ENCODE measurements at places on chromosomes 13 and 19.

DNA sequence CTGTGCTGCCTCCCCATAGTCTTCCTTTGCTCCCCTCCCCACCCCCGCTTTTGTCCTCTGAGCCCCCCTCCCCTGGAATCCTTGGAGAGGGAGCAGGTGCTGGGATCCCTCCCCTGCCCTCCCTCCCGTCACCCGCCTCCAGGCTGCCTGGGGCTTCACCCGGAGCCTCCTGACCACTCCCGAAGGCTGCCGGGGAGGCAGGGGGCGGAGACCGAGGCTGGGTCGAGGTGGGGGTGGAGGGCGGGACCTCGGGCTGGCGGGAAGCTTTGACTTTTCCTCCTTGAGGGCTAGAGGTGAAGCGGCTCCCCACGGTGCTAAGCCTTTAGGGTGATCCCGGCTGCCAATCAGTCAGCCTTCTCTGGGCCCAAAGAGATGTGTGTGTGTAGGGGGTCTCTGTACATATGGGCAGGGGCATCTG is 1.5 kb downstream of the KMT5C start:
- peak; percentile 31 for DNase-seq

DNA sequence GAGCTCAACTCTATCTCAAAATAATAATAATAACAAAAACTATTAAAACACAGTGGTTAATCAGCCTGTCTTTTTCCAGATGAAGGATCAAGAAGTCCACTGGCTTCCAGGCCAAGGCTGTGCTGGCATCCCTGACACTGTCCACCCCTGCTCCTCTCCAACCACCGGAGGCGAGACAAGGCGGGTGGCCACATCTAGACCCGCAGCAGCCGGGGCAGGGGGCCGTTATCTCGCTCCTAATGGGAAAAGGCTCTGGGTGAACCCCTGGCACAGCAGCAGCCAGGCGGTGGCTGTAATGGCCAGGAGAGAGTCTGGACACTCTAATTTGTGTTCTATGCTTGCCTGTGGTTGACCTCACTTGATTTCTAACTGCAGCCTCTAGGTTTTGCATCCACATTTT is 158.0 kb upstream of the SOX1 start:
- DNase-seq = no peak

GRCh38 chr13:44768775-44769581 is 192.8 kb upstream of the TSC22D1 start:
- DNase-seq = no peak

DNA sequence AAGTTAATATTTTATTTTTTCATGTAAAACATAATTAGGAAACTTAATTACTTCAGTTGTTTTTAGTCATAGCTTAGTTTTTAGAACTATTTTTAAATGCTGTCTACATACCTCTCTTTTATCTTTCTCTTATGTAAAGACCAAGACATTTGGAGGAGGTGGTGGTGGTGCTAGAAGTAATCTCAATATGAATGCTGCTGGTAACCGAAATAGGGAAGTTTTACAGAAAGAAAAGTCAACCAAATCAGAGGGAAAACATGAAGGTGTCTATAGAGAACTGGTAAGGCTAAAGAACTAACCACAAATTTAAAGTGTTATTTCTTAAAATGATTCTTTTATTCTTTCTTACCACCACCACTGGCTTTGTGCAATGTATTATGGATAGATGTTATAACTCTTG is 97.3 kb downstream of the TDRD3 start:
- DNase-seq = no peak

- no peak for DNase-seq
Measured at GRCh38 chr19:48568345-48568886, 16.4 kb downstream of the SULT2B1 start.

DNA sequence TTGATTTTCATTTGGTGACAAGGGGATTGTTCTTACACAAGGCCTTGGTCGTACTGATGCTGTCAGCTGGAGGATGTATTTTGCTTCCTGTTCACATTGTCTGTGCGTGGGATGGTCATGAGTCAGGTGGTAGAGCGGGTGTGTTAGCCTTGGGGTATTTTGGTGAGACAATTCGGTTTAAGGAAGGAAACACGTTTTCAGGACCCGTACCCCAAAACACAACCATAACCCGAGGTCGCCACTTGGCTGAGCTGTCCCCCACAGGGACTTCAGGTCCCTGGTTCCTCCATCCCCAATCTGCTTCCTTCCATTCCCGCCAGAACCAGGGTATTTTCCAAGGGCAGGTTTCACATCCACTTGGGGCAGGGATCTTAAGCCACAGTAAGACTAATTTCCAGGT is 15.0 kb downstream of the MYO9B start:
- no peak for DNase-seq

- DNase-seq = no peak
Measured at GRCh38 chr13:96238861-96239260, 149.0 kb downstream of the HS6ST3 start.

DNA sequence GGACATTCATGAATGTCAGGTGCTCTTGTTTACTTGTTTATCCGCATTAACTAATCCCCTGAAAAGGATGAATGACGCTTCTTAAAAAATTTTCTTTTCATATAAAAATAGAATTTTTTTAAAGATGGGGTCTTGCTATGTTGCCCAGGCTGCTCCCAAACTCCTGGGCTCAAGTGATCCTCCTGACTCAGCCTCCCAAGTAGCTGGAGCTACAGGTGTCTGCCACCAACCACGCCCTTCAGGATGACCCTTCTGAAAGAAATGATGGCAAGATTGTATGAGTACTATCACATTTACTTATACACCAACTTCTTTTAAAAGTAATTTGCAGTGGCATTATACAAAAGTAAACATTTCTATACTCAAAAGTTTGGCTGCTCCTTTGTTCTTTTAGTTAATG is 6.2 kb upstream of the EBPL start:
- no peak for DNase-seq

DNA sequence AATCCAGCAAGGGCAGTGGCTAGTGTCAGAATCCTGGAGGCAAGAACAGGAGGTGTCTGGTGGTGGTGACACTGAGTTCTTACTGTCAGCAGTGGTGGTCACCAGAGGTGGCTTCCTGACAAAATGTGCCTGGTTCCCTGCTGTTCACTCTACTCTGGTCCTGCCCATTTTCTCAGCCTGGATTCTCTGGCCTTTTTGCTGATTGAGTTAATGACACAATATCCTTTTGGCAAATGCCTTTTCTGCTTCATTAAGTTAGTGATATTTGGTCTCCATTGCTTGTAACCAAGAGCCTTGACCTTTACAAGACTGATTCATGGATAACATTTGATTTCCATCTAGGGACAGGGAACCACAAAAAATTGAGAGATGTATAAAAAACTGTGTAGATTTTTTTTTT is 51.1 kb downstream of the RFC3 start:
- no peak for DNase-seq

DNA sequence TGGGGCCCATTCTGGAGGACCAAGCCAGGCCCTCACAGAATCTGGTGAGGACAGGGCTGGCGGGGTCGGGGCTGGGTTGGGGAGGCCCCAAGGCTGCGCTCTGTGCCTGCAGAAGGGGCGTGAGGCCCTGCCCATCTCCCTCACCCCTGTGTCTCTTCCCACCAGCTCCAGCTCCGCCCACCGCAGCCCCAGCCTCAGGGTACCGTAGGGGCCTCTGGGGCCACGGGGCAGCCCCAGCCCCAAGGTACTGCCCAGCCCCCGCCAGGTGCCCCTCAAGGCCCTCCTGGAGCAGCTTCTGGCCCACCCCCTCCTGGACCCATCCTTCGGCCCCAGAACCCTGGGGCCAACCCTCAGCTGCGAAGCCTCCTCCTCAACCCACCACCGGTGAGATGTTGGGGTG is 15.4 kb upstream of the PTOV1 start:
- DNase-seq = no peak

- DNase-seq = no peak
Measured at GRCh38 chr13:32881074-32881776, 135.0 kb upstream of the KL start.

GRCh38 chr13:77548594-77548993 is 13.1 kb downstream of the SCEL start:
- no peak for DNase-seq

DNA sequence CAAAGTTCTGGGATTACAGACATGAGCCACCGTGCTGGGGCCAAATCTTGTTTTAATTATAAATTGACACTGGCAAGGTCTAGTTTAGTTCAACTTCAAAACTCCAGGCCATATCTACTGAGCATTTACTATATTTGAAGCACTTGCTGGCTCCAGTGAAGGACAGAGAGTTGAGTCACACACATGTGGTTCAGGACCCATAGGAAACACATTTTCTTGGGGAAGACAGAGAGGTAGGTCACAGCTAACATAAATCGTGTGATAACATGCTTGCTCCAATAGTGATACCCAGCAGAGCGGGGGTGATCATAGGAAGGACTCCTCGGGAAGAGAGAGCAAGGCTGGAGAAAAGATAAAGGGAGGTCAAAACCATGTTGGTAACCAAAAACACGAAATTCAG is 170.6 kb upstream of the TSC22D1 start:
- DNase-seq = no peak

GRCh38 chr19:44430956-44431355 is 17.3 kb downstream of the ZNF229 start:
- DNase-seq = no peak

DNA sequence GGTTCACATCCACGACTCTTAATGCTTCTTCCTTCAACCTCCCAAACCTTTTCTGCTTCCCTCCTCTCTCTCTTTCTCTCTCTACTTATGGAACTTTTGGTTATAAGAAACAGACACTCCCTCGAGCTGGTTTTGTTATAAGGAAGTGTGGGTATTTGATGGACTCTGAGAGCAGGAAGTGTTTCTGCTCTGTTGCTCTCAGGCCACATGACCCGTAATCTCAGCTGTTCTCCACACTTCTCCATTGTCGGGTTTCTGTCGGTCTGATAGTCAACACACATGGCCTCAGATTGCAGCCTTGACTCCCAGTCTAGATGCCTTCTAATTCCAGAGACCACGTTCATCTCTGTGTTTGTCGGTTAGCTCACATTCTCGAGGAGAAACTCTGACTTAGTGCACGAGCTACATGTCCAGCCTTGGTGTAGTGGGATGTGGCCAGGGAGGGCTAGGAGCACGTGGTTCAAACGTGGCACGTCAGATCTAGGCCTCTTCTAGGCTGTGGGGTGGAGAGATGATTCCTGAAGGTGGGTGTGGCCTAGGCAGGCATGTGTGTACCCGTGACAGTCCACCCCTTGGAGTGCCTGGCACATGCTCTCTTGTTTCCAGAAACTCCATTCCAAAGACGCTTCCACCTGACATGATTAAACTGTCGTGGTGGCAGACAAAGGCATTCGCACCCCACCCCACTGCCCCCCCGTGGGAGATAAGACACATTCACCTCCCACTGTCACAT is 26.3 kb downstream of the CNFN start:
- DNase-seq = peak; percentile 37

GRCh38 chr13:32426191-32426989 is 1.5 kb downstream of the N4BP2L1 start:
- DNase-seq = peak; percentile 90

DNA sequence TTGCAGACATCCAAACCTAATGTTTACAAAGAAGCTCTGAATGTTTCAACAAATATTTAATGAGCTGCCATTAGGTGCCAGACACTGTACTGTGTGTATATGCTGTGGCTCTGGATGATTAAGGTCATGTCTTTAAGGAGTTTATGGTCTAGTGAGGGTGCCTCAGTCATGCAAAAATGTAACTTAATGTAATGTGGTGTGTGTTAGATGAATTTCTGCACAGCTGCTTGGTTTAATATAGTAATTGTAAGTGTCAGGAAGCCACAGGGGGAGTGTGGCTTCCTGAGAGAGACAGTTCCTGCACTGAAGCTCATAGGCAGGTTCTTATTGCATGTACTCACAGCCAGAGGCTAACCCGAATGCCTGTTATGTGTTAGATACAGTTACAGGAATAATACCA is 43.3 kb downstream of the SPATA13 start:
- DNase-seq = peak; percentile 73

DNA sequence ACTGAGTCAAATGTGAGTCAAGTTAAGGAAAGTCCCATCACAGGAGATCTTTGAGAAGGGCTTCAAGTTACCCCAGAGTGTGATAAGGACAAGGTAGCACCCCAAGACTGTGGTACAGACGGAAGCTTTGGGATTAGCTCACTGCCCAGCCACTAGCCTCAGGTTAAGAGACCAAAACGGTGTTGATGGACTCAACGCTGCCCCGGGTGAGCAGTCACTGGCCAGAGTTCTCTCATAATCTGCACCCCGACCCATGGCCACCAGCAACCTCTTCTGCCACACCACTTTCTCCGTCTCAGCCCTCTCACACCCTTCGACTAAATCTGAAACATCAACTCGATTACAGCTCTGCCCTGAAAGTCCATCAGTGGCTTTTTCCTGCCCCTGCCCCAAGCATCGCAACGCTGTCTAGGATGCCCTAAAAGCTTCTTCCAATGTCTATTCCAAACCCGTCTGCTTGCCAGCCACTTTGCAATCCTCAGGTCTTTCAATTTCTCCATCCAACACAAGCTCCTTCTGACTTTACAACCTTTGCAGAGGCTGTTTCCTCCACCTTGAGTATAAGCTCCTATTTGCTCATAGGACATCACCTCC is 5.6 kb downstream of the HNRNPL start:
- no peak for DNase-seq
